Keratinocyte (primary cell): ENCODE measurements at places on chromosomes 3 and 15. TPM values are rescaled to one million over a fixed set of nuclear protein-coding genes. Genes with fewer than 3 reads are reported as not detected.

- peaks cover 11% of the 10 kb centered on the region for H3K4me1 ChIP-seq
- H3K36me3 ChIP-seq = no peaks in the 10 kb centered on the region
- no peak for DNase-seq
- no peaks in the 10 kb centered on the region for H3K27me3 ChIP-seq
- no peak overlapping the region for H3K27ac ChIP-seq
These were observed 89.3 kb downstream of the LRIG1 start for GRCh38 chr3:66411474-66411873.

DNA sequence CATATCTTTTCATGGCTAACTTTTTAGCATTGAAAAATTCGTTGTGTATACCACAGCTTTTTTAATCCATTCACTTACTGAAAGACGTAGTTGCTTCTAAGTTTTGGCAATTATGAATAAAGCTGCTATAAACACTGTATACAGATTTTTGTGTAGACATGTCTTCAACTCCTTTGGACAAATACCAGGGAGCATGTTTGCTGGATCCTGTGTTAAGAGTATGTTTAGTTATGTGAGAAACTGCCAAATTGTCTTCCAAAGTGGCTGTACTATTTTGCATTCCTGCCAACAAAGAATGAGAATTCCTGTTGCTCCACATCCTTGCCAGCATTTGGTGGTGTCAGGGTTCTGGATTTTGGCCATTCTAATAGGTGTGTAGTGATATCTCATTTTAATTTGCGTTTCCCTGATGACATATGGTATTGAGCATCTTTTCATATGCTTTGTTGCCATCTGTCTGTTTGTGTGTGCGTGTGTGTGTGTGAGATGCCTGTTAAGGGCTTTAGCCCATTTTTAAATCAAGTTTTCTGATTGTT lies 87.5 kb downstream of the TNFAIP8L3 start:
- H3K36me3 ChIP-seq = no peaks in the 10 kb centered on the region
- no peaks in the 10 kb centered on the region for H3K27me3 ChIP-seq
- H3K4me3 ChIP-seq = no peak overlapping the region
- peaks cover 10% of the 10 kb centered on the region for H3K4me1 ChIP-seq

Gene KCNH8
- polyA plus RNA-seq = 0.01 TPM in 1 of 3 replicates, not detected in the others

DNA sequence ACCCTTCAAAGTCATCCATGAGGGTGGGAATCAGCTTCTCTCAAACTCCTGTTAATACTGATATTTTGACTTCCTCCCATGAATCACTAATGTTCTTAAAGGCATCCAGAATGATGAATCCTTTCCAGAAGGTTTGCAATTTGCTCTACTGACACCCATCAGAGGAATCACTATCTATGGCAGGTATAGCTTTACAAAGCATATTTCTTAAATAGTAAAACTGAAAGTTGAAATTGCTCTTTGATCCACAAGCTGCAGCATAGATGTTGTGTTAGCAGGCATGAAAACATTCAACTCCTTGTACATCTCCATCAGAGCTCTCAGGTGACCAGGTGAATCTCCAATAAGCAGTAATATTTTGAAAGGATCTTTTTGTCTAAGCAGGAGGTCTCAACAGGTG lies 66.3 kb downstream of the B3GNT5 start:
- H3K27ac ChIP-seq = no peak overlapping the region
- peaks cover 30% of the 10 kb centered on the region for H3K4me1 ChIP-seq
- H3K4me3 ChIP-seq = no peak overlapping the region
- no peak for DNase-seq
- H3K36me3 ChIP-seq = no peaks in the 10 kb centered on the region

GRCh38 chr15:58268746-58269267 lies 130.6 kb downstream of the AQP9 start:
- peaks cover 27% of the 10 kb centered on the region for H3K4me1 ChIP-seq
- DNase-seq = no peak
- peak overlapping the region; percentile 33 for H3K27ac ChIP-seq
- H3K36me3 ChIP-seq = no peaks in the 10 kb centered on the region
- H3K27me3 ChIP-seq = no peaks in the 10 kb centered on the region

Gene SCG3
- not detected in 3 replicates for polyA plus RNA-seq

DNA sequence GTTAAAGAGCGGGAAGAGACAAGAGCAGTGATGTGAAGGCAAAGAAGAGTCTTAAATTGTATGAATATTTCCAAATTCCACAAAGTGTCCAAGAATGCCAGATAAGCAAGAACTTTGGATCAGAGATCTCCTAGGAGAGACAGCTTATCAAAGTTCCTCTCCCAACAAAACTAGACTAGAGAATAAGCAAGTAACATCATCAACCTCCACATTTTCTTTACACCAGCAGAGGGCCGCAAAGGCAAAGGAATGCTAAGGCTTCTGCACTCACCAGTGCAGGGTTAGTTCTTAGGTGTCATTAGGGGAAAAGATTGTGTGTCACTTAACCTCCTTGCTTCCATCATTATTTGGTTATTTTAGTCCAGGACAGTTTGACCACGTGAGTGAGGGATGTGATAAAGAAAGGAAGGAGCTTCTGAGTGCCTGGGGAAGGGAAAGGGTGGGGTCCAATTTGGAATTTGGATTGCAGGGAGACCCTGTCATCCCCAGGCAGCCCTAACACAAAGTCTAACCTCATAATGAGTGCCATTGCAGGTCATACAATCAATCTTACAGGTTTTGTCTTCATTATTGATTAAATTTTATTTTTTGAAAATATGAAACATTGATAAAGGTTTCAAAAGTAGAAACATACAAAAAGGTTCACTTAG lies 7.5 kb upstream of the CMTM6 start:
- H3K27ac ChIP-seq = no peak overlapping the region
- H3K4me3 ChIP-seq = no peak overlapping the region
- DNase-seq = no peak

DNA sequence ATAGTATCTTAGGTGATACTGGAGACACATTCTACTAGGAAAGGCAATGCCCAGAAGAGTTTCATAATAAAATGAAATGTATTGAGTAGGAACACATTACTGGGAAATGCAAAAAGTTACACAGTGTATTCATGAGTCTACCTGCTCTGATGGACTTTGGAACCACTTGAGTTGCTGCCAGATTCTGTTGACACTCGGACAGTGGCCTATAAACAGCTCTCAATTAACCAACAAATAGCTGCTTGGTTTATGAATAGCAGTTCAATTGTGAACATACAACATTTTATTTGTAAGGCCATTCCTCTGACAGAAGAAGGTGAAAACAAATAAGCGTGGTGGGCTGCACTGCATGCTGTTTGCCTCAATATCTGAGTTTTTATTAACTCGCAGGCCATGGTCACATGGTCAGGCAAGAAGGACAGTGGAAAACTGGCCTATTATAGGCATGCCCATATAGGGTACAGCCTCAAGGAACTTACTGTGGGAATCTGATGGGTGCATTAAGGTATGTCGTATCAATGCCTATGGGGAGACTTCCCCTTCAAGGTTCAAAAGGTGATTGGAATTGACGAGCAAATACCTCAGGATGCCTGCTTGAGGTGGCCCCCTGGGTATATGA lies 66.2 kb downstream of the C3orf80 start:
- no peak overlapping the region for H3K27ac ChIP-seq
- H3K4me3 ChIP-seq = no peak overlapping the region
- H3K4me1 ChIP-seq = no peaks in the 10 kb centered on the region
- DNase-seq = no peak
- no peaks in the 10 kb centered on the region for H3K36me3 ChIP-seq

Gene HAPLN3
- 1.4 to 2.2 TPM (median 1.4 TPM) in 3 replicates for polyA plus RNA-seq

Gene CAPN3
- polyA plus RNA-seq = 6.9 to 28.8 TPM (median 15.8 TPM) in 3 replicates

DNA sequence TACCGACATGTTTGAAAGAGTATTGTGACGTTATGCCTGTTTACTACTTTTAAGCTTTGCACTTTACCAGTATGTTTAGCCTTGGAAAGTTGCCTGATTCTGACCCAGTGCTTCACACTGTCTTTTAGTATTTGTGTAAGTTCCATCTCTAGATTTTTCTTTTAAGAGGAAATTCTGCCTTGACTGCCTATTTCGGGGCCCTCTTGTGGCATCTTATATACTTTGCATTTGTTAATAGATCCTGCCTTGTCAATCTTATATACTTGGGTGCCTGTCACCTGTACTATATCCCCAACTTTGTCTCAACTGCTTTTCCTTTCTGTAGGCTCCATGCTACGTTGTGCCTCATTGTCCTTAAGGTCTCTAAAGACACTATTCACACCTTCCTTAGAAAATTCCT lies 244.6 kb downstream of the STXBP5L start:
- no peaks in the 10 kb centered on the region for H3K36me3 ChIP-seq
- no peak overlapping the region for H3K4me3 ChIP-seq
- no peak overlapping the region for H3K27ac ChIP-seq
- no peaks in the 10 kb centered on the region for H3K27me3 ChIP-seq

Gene IGF1R
- 13.3 to 30.0 TPM (median 14.5 TPM) in 3 replicates for polyA plus RNA-seq

GRCh38 chr15:98658831-98659699 lies 10.7 kb downstream of the IGF1R start:
- no peak for DNase-seq
- peaks cover 32% of the 10 kb centered on the region for H3K4me1 ChIP-seq
- no peaks in the 10 kb centered on the region for H3K27me3 ChIP-seq
- H3K4me3 ChIP-seq = no peak overlapping the region

Gene PRTG
- polyA plus RNA-seq = not detected in 3 replicates

Gene KBTBD8
- 4.2 to 7.5 TPM (median 5.2 TPM) in 3 replicates for polyA plus RNA-seq

GRCh38 chr3:47664519-47664918 lies 85.9 kb upstream of the CSPG5 start:
- H3K4me1 ChIP-seq = no peaks in the 10 kb centered on the region
- H3K36me3 ChIP-seq = peaks cover 9% of the 10 kb centered on the region
- H3K27ac ChIP-seq = no peak overlapping the region

- H3K4me1 ChIP-seq = peaks cover 50% of the 10 kb centered on the region
- H3K27ac ChIP-seq = no peak overlapping the region
- no peaks in the 10 kb centered on the region for H3K27me3 ChIP-seq
These were observed 12.3 kb upstream of the CLDN16 start for GRCh38 chr3:190375671-190376070.

GRCh38 chr15:48052946-48053345 lies 67.8 kb upstream of the SLC24A5 start:
- H3K27me3 ChIP-seq = no peaks in the 10 kb centered on the region
- H3K27ac ChIP-seq = no peak overlapping the region
- no peaks in the 10 kb centered on the region for H3K4me1 ChIP-seq
- H3K36me3 ChIP-seq = no peaks in the 10 kb centered on the region

Gene PLSCR2
- polyA plus RNA-seq = not detected in 3 replicates

DNA sequence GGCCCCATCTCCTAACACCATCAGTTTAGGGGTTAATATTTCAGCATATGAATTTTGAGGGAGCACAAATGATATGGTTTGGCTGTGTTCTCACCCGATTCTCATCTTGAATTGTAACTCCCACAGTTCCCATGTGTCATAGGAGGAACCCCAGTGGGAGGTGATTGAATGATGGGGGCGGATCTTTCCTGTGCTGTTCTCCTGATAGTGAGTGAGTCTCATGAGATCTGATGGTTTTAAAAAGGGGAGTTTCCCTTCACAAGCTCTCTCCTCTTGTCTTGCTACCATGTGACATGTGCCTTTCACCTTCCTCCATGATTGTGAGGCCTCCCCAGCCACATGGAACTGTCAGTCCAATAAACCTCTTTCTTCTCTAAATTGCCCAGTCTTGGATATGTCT lies 73.8 kb upstream of the TJP1 start:
- H3K27ac ChIP-seq = no peak overlapping the region
- H3K36me3 ChIP-seq = no peaks in the 10 kb centered on the region
- H3K27me3 ChIP-seq = no peaks in the 10 kb centered on the region

DNA sequence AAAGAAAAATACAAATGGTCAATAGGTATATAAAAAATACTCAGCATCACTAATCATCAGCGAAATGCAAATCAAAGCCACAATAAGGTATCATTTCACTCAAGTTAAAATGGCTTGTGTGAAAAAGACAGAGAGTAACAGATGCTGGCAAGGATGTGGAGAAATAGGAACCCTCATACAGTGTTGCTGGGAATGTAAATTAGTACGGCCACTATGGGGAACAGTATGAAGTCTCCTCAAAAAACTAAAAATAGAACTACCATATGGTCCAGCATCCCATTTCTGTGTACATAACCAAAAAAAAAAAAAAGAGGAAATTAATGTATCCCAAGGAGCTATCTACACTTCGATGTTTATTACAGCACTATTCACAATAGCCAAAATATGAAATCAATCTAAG lies 98.1 kb upstream of the TGFBR2 start:
- no peaks in the 10 kb centered on the region for H3K27me3 ChIP-seq
- no peak overlapping the region for H3K27ac ChIP-seq
- peaks cover 37% of the 10 kb centered on the region for H3K4me1 ChIP-seq
- DNase-seq = no peak

DNA sequence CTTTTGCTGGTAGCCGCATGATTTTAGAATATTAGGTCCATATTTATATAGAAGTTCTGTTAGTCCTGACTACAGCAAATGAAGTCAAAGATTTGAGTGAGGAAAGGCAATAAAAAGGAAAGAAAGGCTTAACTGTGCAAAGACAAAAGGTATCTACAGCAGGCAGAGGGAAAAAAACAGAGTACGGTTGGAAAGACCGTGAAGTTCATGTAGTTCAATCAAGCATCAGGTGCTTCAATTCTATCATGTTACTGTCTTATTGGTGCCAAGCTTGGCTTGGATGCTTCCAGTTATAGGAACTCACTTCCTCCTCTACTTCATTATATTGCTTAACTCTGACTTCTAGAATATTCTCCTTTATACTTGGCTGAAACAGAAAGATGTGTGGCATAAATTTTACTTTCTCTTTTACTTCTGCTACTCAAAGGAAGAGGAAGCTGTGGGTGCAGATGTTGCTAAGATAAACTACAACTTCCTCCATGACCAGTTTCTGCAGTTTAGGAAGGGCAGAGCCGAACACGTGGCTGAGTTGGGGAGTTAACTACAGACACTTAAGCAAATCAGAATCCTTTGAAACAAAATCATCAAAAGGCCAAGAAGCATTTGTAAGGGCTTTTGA lies 72.6 kb upstream of the ZBED2 start:
- peaks cover 50% of the 10 kb centered on the region for H3K4me1 ChIP-seq
- H3K27ac ChIP-seq = no peak overlapping the region
- no peaks in the 10 kb centered on the region for H3K36me3 ChIP-seq
- no peak overlapping the region for H3K4me3 ChIP-seq

Gene MNS1
- polyA plus RNA-seq = 0.29 to 0.37 TPM in 2 of 3 replicates, not detected in the other

GRCh38 chr3:147688868-147689267 lies 279.7 kb downstream of the ZIC1 start:
- H3K36me3 ChIP-seq = no peaks in the 10 kb centered on the region
- no peak overlapping the region for H3K4me3 ChIP-seq
- no peaks in the 10 kb centered on the region for H3K4me1 ChIP-seq
- no peak for DNase-seq
- H3K27me3 ChIP-seq = no peaks in the 10 kb centered on the region

DNA sequence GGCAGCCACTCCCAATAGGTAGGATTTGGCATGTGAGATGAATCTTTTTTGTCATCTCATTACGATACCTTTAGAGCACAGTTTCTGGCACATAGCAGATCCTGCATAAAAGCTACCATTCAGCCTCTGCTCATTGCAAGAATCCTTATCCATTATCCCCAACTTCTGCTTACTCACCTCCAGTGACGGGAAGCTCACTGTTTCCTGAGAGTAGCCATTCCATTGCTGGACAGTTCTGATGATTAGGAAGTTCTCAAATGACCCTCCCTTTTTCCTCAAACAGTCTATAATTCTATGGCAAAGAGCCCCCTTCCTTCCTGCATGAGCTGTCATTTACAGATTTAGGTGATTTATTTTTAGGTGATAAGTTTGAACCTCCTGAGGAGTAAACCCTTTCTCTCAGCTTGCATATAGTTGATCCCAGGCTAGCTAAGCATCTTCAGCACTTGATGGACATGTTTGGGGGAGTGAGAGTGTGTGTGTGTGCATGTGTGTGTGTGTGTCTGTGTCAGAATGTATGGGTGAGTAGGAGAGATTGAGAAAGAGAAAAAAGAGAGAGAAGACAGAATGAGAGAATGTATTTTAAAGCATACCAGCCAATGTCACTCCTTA lies 109.7 kb downstream of the LSM3 start:
- no peak for DNase-seq
- H3K27ac ChIP-seq = no peak overlapping the region
- H3K4me3 ChIP-seq = no peak overlapping the region
- no peaks in the 10 kb centered on the region for H3K27me3 ChIP-seq
